Fibroblast of skin of scalp (primary cell): ENCODE measurements at places on chromosomes 6 and 20.
A peak's percentile ranks its signal among the peaks of the same experiment; 100 is the strongest.

DNA sequence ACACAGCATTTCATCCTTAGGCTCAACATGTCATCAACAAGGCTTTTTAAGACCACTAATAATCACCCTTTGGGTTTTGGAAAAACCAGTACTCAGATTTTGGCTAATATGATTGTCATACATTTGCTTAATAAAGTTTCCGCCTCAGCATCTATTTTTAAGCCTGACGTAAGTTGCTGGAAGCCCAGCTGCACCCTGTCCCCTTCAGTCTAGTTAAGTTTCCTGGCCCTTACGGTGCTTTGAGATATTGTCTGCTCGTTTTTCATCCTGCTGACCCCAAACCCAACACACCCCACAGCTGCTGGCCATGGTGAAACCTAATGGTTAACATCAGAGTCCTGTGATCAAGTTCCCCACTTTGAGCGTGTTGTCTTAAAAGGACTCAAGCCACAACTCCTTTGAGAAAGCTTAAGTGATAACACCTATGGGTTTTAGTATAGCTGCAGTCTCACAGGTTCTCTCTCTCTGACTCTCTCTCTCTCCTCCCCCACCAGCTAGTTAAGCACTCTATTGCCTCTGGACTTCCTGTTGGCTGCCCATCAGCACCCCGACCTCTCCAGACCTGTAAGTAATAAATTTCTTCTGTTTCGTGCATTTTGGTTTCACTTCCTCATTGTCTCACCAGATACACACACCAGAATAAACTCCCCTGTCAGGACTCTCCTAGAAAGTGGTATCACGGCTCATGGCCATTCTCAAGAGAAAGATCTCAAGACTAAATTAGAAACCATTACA, 802.0 kb downstream of the C6orf118 start:
- no peak for DNase-seq

DNA sequence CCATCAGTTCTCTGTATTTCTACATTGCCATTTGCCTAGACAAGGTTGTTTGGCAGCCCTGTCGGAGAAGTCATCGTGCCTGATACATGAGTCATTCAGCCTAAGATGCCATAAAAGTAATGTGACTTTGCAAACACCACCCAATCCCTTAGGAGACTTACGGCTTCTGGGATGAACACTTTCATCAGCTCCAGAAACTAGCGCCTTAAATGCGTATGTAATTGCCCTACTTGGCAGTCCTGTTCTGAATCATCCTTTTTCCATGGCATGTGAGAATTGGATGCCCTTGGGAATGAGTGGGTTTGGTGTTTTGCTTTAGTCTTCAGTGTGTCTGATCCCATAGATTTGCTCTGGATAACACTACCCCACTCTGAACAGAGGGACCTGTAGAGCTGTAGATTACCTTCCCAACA, 158.5 kb downstream of the SASH1 start:
- peak; percentile 98 for DNase-seq

DNA sequence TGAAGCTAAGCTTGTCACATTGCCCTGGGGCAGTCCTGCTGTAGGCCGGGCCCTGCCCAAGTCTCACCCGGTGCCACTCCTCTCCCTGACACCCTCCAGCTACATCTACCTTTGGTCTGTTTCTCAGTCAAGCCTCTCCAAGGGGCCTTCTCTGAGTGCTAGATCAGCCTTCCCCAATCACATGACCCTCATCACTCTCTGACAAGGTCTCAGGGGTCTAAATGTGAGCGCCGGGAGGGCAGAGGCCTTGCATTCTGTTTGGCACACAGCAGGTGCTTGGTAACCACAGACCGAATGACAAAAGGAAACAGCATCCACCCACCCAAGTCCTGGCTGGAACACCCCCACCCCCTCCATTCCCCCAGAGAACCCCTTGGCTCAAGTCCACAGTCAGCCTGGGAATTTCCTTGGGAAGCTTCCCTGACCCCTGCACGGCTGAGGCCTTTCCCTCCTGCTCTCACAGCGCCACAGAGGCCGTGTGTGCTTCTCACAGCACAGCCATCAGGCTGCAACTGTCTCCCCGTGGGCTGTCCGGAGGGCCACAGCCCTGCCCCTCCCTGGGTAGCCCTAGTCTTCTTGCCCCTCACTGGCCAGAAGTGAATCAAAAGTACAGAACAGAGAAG, 32.9 kb downstream of the PKIG start:
- peak; percentile 18 for DNase-seq

- peak; percentile 99 for DNase-seq
These were observed 15.0 kb upstream of the TBC1D22B start for GRCh38 chr6:37242429-37243052.

GRCh38 chr6:4603856-4604369, 172.3 kb upstream of the CDYL start:
- peak; percentile 51 for DNase-seq

DNA sequence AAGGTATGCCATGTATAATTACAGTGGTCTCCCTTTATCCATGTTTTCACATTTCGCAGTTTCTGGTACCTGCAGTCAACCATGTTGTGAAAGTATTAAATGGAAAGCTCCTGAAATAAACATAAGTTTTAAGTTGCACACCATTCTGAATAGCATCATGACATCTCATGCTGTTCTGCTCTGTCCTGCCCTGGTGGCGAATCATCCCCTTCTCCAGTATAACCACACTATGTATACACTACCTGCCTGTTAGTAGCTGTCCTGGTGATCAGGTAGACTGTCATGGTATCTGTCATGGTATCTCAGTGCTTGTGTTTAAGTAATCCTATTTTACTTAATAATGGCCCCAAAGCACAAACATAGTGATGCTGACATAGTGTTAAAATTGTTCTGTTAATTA, 97.1 kb downstream of the ZFAND3 start:
- DNase-seq: no peak

DNA sequence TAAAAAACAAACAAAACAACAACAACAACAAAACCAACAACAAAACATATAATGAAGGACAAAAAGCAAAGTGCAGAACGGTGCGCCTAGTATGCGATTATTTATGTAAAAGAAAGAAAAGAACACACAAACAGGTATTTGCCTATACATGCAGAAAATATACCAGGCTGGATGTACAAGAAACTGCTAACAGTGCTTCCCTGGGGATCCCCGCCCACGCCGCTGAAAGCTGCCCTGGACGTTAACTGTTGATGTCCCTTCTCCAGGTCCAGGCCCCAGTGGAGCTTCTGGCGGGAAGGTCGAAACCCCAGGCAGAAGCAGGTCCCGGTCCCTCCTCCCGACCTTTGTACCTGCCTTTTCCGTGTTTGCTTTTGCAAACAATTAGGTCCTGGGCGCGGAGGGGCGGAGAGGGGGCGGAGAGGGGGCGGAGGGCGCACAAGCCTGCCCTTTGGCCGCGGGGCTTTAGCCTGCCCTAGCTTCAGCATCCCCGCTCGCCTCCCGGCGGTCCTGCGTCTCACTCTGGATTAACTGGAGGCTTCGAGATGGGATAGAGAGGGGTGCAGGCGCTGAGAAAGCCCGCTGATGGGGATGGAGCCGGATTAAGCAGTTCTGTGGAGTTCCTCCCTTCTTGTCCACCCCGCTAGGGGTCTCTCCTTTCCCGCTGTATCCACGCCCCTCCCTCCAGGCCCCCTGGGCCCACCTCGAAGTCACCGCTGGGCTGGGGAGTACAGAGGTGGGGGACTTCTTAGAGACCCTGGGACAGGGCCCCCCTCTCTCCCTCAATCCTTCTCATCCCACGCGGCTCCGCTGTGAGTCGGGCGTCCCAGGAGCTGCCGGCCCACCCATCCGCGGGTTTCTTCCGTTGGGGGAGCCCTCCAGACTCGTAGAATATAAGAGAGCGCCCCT, 8.2 kb upstream of the AHCY start:
- no peak for DNase-seq

GRCh38 chr20:52766645-52767435, 205.3 kb upstream of the TSHZ2 start:
- DNase-seq: no peak

- DNase-seq: peak; percentile 56
These were observed 120.2 kb downstream of the MBOAT1 start for GRCh38 chr6:20092071-20092566.

GRCh38 chr6:122400121-122400450, 634 bp downstream of the HSF2 start:
- DNase-seq: peak; percentile 18

DNA sequence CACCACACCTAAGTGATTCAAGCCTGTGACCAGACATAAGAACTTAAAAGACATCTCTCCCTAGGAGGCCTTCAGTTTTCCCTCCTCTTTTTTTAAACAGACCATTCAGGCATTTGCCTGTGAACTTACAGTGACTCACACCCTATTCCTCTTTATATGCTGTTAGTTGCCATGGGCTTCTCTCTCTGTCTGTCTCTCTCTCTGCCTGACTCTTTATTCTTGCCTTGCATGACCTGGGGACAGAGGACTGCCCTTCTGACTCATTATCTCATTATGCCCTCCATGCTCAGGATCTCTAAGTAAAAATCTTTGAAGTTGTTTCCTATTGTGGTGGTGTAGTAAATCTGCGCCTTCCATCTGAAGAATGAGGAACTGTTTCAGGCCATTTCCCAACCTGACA, 442.2 kb upstream of the MAN1A1 start:
- no peak for DNase-seq

DNA sequence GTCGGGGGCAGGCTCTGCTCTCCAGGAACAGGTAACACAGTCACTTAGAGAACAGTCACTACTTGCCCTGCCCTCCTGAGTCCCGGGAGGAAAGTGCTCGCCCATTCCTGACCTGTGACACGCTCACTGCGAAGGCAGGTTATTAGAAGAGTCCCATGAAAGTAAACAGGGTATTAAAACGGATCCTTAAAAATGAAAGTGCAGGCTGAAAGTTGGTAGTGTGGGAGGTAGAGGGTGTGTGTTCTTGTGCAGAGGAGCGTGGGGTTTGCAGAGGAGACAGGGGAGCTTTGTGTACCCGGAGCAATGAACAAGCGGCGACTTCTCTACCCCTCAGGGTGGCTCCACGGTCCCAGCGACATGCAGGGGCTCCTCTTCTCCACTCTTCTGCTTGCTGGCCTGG, at the start of gene CCN6:
TSS of gene CCN6 (plus strand) at position 104 of the 400 bp plus-strand sequence. CDS start at position 358, 254 bp downstream.
- DNase-seq: no peak

GRCh38 chr20:38730989-38731737, 6.9 kb downstream of the SLC32A1 start:
- DNase-seq: peak; percentile 57

DNA sequence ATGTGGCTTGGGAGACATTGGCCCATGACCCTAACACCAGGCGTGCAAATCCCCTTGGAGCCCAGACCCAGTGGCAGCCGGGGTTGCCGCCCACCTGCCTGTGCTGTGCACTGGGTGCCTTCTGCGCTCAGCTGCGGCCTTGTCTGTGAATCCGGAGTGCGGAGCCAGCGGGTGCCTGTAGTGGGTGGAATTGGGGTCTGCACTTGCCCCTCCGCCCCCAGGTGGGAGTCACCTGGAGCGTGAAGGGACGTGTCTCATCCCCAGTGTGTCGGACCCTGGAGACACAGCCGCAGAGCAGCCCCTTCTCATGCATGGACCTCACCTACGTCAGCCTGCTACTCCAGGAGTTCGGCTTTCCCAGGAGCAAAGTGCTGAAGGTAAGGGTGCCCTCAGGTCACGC, 22.9 kb upstream of the PYGB start:
- DNase-seq: no peak

GRCh38 chr6:112764377-112764776, 417.2 kb downstream of the RFPL4B start:
- DNase-seq: no peak

DNA sequence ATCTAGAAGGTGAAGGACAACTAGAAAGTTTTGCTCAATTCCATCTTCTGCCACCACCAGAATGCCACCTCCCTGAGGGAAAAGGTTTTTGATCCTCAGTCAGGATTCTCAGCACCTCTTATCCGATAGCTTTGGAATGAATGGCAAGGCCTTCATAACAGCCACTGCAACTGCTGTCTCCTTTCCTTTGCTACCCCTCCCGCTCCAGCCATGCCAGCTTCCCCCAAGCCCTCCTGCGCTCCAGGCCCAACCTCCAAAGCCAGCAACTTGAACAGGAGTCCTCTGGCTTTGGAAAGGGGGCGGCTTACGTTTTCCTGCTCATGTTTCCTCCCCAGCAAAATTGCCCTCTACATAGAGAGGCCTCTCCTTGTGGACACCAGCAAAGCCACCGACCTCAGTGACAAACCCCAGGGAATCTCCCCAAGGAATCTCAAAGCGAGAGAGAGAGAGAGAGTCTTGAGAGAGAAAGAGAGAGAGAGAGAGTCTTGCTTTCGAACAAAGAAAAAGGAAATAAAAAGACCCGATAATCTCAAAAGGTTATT, 420 bp upstream of the BTN2A1 start:
- no peak for DNase-seq

GRCh38 chr20:8414586-8415274, 282.7 kb downstream of the PLCB1 start:
- peak; percentile 66 for DNase-seq

DNA sequence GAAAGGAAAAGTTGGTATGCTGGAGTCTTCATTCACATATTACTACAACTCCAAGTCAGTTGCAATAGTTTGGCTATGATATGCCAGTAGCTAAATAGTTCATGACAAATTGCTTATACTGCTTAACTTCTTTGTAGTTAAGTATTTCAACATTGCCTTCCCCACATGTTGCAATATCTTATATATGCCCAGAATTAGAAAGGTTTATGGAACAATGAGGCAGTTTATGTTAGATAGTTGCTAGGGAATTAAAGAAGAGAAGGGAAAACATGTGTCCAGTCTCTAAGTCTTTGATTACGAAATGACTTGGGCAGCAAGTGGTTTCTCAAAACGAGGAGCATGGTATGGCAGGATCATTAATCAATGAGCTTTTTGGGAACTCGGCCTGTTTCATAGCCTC, 145.8 kb downstream of the PLCB4 start:
- DNase-seq: peak; percentile 51

GRCh38 chr20:3051385-3052019, 5.7 kb downstream of the MRPS26 start:
- DNase-seq: no peak

DNA sequence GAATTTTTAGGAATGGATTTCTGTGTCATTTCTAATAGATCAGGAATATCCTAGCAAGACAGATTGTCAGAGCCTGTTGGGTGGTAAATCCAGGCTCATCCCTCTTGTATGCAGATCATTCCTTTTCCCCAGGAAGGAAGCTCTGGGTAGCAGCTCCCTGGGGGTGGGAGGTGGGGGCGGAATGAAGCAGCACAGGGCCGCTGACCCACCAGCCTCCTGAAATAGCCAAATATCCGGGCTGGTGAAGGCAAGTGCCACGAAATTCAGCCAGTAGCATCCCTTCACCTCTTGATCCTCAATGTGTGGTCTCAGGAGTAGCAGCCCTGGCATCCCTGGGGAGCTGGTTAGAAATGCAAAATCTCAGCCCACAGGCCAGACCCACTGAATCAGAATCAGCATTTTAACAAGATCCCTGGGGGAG, 256.9 kb downstream of the LRFN2 start:
- DNase-seq: peak; percentile 9

GRCh38 chr20:5056801-5057599, 55.7 kb upstream of the SLC23A2 start:
- DNase-seq: peak; percentile 22

GRCh38 chr6:90173262-90173925, 123.2 kb downstream of the BACH2 start:
- DNase-seq: no peak

DNA sequence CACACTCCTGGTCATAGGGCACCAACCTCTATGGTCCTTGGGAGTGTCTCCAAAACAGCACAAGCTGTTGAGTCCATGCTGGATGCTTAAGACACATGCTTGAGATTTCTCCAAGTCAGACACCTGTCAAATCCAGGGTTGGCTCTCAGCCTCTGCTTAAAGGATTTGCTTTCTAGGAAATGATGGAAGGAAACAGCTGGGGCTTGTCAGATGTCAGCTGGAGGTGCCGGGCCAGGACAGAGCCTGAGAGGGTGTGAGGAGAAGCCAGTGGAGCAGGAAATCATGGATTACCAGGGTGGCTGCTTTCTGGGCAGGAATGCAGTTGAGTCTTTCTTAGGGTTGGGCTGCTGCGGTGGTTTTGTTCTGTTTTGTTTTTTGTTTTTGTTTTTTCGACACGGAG, 83.0 kb upstream of the FAM184A start:
- DNase-seq: no peak
